Hypothalamus (tissue), 51 donors: ENCODE measurements at places on chromosomes 5 and 9.

GRCh38 chr9:112115109-112115508 lies 60.0 kb downstream of the SUSD1 start:
- DNase-seq = no peak

DNA sequence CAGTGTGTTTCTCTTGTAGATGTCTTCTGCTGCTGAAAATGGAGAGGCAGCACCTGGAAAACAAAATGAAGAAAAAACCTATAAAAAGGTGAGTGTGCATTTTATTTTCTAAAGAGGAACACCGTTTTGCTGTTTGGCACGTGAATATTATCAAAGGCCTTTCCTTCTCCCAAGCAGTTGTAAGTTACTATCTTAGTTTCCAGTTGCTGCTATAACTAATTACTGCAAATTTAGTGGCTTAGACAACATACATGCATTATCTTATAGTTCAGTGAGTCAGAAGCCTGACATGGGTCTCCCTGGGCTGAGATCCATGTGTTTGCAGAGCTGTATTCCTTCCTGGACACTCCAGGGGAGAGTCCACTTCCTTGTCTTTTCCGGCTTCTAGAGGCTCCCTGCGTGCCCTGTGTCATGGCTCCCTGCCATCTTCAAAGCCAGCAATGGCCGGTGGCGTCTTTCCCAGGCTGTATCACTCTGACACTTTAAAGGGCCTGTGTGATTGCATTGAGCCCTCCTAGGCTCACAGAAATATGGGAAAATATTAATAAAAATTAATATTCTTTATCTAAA lies 117.6 kb downstream of the PIP5K1B start:
- no peak for DNase-seq

DNA sequence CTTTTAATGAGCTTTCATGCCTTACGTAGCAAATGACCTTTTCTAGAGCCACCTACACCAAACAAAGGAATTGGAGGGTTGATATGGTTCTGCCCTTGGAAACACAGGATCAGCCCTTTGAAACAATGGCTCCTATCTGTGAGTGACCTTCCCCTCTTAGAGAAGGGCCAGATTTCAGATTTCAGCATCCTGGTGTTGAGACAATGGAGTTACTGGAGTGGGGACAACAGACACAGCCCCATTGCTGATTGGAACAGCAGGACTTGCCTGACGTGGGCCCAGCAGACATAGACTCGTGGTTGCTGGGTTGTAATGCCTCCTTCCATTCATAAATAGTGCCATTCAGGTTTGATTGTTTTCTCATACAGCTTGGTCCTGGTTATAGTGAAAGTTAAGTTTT lies 96.0 kb downstream of the GALNT10 start:
- DNase-seq = no peak

DNA sequence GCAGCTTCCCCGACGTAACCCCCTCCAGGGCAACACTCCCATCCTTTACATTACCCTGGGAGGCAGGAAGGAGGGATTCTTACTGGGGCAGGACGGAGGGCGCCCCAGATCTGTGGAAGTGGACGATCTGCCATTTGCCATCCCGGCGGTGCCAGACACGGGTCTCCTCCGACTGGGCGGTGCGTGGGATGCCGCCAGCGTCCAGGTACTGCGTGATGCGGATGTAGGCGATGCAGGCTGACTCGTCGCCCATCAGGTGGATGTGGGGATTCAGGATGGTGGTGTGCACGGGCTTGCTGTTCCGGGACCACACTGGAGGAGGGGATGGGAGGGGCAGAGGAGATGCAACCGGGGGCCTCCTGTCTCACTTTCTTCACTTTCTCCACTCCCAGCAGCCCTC lies 33.0 kb downstream of the SLC6A7 start:
- no peak for DNase-seq

GRCh38 chr5:156624686-156625085 lies 225.4 kb upstream of the PPP1R2B start:
- no peak for DNase-seq

- DNase-seq = no peak
Observed at GRCh38 chr9:119137479-119137878, 231.8 kb downstream of the BRINP1 start.

- DNase-seq = no peak
Observed at GRCh38 chr5:68254810-68255209, 39.3 kb downstream of the PIK3R1 start.

DNA sequence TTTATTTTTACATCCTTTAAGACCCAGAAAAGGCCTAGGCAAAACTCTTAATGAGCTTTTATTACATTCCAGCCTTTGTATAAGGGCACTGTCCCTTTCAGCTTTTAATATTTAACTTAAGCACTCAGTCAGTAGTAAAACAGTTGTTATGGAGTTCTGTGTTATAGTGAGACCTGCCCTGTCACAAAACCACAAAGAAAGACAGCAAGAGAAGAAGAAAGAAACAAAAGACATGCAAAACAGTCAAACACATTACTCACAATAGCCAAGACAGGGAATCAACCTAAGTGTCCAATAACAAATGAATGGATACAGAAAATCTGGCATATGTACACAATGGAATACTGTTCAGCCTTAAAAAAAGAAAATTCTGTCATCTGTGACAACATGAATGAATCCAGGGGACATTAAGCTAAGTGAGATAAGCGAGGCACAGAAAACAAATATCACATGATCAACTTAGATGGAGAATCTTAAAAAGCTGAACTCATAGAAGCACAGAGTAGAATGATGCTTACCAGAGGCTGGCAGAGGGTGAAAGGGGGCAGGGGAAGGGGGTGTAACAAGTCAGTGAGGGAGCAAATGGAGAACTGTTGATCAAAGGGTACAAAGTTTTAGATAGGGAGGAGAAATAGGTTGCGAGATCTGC lies 63.8 kb upstream of the CCNG1 start:
- no peak for DNase-seq

DNA sequence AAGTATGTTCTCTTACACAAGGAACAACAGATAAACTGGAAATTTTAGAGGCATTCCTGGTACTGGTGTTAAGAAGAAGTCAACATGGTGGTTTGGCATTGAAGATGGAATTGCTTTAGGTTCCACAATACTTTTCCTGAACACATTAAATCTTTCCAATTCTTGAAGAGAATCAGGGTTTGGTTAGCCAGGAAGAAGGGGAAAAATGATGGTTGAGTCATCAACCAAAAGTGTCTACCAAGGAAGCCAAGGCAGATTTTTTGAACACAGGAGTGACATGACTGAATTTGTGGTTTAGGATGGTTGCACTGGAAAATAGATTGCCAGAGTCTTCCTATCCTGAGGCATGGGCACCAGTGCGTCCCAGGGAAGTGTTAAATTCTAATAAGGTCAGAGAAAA lies 433.4 kb downstream of the TMEM38B start:
- no peak for DNase-seq

DNA sequence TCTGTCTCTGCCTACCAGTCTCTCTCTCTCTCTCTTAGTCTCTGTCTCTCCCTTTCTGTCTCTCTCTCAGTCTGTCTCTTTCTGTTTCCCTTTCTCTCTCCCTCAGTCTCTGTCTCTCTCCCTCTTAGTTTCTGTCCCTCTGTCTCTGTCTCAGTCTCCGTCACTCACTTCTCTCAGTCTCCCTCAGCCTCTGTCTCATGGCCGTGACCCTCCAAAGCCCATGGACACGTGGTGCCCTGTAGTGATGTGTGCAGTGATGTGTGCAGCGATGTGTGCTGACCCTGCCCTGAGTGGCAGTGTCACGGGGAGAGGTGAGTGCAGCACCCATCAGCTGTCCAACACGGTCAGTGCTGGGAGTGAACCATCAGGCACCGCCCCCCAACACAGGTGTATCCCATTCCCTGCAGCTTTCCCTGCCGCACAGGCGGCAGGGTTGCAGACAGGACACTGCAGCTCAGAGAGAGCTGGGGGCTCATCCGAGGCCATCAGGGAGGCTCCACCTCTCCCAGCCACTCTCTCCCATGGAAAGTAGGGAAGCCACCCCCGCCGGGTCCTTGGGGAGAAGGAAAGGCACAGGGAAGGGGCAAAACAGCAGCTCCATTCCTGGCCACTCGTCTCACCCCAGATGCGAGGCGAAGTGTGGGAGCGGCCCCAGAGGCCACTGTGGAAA lies 794 bp upstream of the LRRC14B start:
- DNase-seq = no peak

DNA sequence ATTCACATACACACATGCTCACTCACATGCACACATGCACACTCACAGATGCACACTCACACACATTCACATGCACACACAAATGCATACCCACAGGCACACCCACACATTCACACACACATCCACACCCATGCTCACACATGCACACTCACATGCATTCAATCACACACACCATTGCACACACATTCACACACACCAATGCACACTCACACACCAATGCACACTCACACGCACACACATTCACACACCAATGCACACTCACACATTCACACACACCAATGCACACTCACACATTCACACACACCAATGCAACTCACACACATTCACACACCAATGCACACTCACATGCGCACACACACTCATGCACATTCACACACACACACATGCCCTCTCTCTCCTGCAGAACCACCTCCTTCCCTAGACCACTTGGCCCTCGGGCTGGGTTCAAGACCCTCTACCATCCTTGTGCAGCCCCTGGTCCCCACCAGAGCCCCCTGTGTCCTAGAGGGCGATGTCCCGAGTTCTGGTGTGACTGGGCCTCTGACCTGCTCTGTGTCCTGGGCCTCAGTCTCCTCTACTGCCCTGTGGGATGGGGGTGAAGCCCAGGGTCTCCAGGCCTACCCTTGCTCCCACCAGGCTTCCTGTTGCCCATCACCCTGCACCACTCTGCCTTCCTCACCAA lies 139.0 kb downstream of the OLFM1 start:
- DNase-seq = no peak

- DNase-seq = no peak
Observed at GRCh38 chr5:50768634-50769033, 102.2 kb downstream of the PARP8 start.

- no peak for DNase-seq
Observed at GRCh38 chr9:134811673-134812342, 68.8 kb upstream of the FCN2 start.

DNA sequence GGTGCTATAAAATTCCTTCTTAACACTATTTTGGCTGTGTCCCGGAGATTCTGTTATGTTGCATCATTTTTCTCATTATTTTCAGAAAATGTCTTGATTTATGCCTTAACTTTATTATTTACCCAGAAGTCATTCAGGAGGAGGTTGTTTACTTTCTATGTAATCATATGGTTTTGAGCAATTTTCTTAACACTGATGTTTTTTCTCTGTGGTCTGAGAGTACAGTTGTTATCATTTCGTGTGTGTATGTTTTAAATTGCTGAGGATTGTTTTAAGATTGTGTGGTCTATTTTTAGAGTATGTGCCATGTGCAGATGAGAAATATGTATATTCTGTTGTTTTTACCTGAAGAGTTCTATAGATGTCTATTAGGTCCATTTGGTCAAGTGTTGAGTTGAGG lies 498.1 kb upstream of the ZNF608 start:
- DNase-seq = no peak

DNA sequence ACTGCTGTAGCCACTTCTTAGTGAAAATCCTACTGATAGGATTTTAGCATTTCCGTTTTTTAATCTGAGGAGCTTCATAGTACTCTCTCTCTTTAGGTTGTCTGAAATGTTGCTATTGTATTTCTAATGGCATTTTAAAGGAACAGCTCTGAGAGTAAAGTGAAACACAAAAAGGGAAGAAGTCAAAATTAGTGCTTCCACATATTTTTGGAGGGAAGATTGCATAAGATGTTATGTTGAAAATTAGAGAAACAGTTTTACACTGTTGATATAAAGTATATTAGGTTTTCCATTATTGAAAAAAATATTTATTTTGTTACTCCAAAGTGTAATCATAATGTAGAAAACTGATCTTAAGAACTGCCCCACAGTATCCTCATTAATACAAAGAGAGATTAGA lies 525.1 kb downstream of the TAF11L14 start:
- DNase-seq = no peak

- no peak for DNase-seq
Observed at GRCh38 chr5:89265511-89266179, 382.7 kb upstream of the MEF2C start.

DNA sequence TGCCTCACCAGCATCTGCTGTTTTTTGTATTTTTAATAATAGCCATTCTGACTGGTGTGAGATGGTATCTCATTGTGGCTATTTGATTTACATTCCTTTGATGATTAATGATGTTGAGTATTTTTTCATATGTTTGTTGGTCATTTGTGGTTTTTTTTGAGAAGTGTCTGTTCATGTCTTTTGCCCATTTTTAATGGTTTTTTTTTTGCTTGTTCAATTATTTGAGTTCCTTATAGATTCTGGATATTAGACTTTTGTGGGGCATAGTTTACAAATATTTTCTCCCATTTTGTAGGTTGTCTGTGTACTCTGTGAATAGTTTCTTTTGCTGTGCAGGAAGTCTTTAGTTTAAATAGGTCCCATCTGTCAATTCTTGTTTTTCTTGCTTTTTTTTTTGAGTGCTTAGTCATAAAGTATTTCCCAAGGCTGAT lies 148.1 kb downstream of the NPR3 start:
- no peak for DNase-seq

DNA sequence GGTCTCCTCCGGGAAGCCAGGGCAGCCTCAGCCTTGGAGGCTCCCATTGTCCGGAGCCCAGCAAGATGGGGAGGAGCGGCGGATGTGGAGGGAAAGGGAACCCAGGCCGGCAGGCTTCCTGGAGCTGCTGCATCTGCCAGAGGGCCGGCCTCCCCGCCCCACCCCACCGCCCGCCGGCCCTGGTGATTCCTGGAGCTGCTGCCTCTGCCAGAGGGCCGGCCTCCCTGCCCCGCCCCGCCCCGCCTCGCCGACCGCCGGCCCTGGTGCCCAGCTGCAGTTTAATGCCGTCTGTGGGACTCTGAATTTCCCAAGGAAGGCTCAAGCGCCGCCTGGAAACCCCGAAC lies 31.6 kb downstream of the EXD3 start:
- no peak for DNase-seq

DNA sequence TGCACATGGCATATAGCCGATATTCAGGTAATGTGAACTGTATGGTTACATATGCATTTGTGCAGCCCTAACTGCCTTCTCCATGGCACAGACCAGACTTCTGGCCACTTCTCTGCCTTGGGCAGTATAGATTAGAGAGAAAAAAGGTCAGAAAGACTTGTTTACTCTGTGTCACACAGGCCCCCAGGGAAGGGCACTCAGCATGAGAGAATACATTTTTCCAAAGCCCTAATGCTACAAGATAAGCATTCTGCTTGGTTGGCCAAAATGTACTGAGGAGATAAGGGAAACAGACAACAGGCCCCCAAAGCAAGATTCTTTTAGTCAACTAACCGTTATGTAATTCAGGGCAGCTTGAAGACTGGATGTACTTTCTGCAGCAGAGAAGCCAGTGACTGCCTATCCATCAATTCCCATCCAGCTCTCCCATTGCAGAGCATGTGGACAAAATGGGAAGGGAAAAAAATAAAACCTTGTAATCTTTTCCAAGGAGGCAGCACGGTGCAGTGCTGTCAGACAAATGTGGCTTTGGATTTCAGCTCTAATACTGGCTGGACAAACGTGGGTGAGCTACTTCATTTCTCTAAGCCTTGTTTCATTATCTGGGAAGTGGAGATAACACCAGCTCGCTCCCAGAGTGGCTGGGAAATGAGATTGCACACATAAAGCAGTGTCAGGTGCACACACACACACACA lies 205.9 kb downstream of the NSG2 start:
- no peak for DNase-seq
